HEK293T (cell line): ENCODE measurements at places on chromosomes 6 and 20.
A peak's percentile ranks its signal among the peaks of the same experiment; 100 is the strongest.

- peak; percentile 65 for DNase-seq
Measured at GRCh38 chr20:43667341-43668132, 623 bp downstream of the MYBL2 start.

GRCh38 chr6:32637219-32637880 is at the start of gene HLA-DQA1:
HLA-DQA1 (plus strand) TSS chr6:32637406; CDS start chr6:32637459, 53 bp downstream.
- no peak for DNase-seq

- no peak for DNase-seq
Measured at GRCh38 chr6:140321891-140322290, 947.4 kb upstream of the CITED2 start.

DNA sequence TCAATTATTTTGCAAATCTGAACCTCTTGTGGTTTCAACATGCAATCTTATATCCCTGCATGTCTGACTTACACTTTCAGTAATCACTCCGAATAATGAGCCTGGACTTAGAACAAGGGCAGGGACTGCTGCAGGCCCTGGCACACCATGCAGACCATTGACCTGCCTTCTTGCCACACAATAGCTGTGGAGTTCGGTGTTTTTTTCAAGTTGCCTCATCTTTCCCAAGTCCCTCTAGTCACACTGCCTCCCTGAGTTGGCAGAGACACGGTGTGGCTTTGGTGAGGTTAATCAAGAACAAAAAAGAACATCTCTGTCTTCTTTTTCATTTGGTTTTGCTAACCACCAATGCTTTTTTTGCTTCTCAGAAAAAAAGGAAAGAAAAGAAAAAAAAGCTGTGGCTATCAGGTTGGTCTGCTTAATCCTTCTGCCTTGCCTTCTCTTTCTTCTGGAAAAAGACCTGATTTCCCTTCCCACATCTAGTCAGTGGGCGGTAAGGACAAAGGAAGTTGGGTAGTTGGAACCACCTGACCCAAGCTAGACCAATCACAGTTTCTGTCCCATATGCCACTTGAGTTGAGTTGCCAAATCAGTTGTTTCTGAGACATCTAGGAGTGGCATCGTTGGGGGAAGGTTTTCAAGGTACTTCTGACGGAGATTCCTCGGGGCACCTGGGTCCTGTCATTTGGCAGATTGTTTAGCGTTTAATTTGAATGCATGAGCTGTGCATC is 55.9 kb upstream of the TASP1 start:
- DNase-seq: no peak

DNA sequence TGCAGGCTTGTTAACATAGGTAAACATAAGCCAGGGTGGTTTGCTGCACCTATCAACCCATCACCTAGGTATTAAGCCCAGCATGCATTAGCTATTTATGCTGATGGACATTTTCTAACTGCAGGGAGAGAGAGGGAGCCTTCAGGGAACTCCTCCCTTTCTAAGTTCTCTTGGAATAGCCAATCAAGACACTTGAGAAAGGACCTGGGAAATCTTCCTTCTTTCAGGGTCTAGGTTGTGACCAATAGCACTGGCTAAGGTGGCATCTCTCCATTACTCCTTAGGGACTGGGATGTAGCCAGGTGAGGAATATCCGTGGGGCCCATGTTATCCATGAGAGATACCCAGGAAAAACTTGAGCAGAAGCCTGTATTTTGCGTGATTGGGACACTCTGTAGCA is 849.6 kb upstream of the MAP3K7 start:
- DNase-seq: no peak

- peak; percentile 50 for DNase-seq
Measured at GRCh38 chr6:166008441-166009369, 158.9 kb downstream of the TBXT start.

DNA sequence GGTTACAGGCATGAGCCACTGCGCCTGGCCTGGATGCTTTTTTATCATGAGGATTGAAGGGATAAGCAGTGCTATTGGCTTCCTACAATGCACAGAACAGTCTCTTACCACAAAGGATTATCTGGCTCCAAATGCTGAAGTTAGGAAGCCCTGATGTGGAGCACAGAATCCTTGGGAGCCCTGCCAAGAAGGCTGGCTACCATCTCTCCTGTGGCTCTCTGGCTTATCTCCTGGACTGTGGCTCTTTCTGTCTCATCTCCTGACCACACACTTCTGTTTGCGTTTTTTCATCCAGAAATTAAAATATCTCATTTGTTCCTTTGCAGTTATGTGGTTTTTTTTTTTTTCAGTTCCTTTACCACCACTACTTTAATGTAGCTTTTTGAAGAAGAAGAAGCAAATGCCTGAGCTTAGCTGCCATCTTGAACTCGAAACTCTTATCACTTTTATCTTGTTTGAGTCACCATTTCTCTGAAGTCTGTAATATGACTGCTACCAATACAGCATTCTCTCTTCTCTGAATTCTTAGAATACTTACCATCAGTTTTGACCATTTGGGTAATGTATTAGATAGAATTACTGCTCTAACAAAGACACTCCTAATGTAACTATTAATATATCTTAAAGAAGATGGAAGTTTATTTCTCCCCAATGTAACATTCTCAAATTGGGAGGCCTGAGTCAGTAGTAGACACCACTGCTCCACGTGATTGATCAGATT is 1044.7 kb downstream of the KIF16B start:
- DNase-seq: no peak

DNA sequence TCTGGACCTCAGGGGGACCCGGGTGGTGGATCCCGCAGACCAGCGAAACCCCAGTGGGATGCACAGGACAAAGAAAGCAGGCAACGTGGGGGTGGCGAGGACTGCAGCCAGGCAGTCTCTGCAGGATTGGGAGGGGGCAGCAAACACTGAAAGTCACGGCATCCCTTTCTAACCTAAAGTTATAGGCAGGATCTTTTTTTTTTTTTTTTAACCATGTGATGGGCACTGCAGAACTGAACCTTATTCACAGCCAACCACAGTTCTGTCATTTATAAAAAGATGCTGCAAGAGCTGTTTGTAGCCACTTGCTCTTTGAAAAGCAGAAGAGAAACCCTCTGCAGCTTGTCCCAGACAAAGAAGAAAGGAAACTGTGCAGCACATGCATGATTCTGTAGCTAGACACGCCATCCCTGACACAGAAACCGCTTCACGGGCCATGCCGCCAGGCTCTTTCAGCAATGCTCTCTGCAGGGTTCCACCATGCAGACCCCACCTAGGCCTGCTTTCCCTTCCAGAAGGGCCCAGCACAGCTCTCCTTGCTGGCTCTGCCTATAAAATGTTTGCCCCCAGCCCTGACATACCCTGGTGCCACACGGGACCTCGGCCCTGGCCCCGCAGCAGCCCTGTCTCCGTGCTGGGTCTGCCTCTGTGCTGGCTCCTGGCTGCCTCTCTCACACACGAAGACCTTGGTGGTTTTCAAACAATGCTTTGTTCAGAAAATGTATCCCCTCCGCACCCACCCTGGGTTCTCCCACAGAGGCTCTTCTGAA is 70.8 kb downstream of the PYGB start:
- no peak for DNase-seq

GRCh38 chr6:21263531-21264287 is 329.8 kb upstream of the SOX4 start:
- peak; percentile 55 for DNase-seq

- DNase-seq: no peak
Measured at GRCh38 chr6:15962449-15962764, 166.5 kb upstream of the MYLIP start.

- DNase-seq: no peak
Measured at GRCh38 chr6:21710908-21711627, 117.5 kb downstream of the SOX4 start.

DNA sequence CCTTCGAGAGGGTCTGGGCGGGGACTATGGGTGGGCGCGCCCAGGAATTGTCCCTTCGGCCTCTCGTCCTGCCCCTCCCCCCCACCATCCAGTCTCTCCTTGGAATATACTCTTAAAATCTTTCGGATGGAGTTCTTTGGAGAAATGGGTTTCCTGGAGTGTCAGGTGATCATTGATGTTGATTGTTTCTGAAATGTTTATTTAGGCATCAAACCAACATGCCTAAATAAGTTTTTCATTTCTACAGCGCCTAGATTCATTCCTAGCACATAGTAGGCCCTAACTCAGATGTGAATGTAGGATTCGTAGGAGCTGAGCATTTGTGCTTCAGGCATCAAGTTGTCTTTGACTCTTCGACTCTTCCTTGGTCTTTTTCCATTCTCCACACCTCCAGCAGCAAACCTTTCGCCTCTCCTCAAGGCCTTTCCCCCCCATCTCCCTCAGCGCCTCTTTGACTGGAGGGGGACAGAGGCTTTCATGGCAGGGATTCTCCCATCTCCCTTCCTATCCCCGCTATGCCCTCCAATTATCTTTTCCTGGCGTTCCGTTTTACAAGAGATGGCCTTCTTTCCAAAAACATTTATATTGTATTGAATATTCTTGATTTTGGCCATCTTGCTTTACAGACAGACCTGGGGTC is 610 bp downstream of the CASP8AP2 start:
- DNase-seq: peak; percentile 16

GRCh38 chr6:26576407-26576843 is 20.3 kb upstream of the ABT1 start:
- no peak for DNase-seq

DNA sequence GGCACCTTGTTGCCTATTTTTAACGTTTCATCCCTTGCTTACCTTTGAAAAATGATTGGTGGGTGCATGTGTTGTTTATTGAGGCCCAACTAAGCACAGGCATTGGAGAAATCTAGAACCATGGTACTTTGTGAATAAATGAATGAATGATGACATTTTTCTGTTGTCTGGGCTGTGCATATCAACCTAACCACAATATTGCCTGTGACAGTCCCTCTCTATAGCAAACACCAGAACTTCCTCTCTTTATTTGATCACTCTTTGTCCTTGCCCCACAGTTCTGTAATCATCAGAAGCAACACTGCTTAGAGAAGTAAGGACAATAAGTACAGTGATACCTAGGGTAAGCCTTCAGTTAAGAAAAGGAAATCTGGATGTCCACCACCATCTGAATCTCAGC is 75.1 kb downstream of the TBC1D7 start:
- DNase-seq: no peak

DNA sequence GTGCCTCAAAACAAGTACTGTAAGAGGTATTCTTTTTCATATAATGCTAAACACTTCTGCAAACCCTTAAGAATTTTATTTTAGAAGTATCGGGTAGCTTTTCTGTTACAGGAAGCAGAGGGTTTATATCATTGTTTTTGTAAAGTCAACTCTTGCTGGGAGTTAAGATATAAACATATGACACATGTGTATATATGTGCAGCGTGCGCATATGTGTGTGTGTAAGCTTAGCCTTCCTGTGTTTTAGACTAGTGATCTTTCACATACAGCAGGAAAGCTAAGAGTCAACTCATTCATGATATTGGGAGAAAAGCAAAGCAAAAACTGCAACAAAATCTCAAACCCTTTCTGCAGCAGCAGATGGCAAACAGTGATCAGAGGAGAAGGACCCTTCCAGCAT is 102.4 kb downstream of the ARID1B start:
- no peak for DNase-seq

- peak; percentile 8 for DNase-seq
Measured at GRCh38 chr6:96089173-96089572, 73.4 kb downstream of the FUT9 start.

GRCh38 chr6:42349753-42350511 is 101.8 kb downstream of the TRERF1 start:
- DNase-seq: no peak

DNA sequence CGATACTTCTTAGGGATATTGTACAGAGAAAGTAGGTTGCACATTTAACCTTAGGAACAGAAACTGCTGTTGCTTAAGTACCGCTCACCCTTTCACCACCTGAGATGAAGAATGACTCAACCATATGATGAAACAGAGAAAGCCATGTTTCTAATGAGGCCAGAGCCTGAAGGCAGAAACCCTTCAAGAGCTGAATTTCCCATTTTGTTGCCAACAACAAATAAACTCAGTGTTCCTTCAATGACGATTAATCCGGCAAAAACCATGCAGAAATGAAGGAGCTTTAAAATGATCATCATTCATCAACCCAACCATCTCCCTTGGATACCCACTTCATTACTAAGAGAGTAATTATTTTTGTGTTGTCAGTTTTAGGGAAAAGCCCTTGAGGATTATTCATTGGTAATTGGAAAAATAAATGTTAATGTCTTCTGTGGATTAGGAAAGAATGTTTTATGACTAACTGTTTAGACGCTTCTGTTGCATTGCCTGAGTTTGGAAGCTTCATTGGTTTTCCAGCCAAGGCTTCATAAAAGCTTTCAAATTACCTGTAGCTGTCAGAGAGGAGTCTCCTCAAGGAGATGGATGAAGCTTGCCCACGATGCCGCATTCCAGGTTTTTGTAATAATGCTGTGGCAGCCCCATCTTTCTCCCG is 112.1 kb upstream of the IYD start:
- DNase-seq: no peak

DNA sequence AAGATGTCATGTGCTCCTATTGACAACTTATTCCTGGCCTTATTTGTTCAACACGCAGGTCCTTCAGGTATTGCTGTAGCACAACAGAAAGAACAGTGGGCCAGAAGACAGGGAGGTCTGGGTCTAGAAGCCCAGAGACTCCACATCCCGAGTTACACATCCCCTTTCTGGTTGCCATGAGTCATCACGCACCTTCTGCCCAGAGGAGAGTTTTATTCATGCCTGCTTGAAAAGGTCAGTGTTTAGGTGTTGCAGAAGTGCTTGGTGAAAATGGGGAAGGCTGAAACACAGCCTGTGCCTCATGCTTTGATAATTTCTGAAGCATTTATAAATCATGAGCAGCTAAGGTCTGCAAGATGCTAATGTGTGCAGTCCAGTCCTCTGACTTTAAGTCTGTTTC is 256.4 kb downstream of the GMPR start:
- DNase-seq: no peak

- no peak for DNase-seq
Measured at GRCh38 chr6:151269321-151269995, 29.7 kb downstream of the AKAP12 start.

GRCh38 chr6:33191383-33192104 is 723 bp downstream of the COL11A2 start:
- no peak for DNase-seq

DNA sequence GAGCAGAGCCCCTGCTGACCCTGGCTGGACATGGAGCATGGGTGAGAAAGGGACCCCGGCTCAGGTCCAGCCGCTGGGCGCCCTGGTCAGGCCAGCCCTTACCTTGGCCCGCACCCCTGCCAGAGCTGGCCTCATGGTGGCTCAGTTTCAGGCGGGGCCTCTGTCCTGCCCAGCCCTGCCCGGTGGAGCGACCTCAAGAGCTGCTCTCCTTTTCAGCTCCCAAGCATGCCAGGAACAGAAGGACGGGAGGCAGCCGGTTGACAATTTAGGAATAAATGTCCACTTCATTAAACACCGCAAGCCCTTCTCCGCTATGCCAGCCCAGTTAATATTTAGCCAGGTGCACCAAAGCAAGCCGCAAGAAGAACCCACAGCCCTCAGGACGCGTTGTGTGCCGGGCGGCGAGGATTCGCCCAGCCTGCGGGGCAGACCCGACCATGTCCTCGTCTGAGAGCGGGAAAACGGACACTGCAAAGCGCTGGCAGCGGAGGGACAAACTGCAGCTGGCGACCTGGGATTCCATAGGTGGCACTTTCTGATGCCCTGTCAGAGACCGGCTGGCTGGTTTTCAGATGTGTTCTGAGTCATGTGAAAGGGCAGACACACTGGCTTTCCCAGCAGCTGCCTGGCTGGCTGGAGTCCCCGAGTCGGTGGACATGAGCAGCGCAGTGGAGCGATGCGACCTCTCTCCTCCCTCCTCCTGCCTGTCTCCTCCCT is 221.9 kb downstream of the TTLL2 start:
- no peak for DNase-seq
